ENCODE measurements at places on chromosomes 2 and 18.

GRCh38 chr18:24988253-24988840, 363.6 kb downstream of the ZNF521 start:
- no peak for DNase-seq

DNA sequence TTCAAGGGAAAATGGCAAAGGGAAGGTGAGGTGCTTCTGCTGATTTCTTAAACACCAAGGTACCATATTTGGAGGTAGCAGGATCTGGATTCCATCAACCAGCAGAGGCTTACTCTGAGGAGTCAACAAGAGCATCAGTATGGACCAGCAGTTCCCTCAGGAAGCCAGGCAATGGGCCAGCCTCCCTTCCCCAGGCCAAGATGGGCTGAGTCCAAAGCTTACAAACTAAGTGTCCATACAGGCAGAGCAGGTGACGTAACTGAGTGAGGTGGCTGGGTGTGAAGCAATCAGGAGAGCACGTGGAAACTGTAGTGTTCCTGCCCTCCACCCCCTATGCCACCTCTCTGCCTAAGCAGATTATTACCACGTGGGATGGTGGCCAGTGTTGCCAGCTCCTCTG, 134.2 kb upstream of the HNRNPA3 start:
- DNase-seq = peak; percentile 23

DNA sequence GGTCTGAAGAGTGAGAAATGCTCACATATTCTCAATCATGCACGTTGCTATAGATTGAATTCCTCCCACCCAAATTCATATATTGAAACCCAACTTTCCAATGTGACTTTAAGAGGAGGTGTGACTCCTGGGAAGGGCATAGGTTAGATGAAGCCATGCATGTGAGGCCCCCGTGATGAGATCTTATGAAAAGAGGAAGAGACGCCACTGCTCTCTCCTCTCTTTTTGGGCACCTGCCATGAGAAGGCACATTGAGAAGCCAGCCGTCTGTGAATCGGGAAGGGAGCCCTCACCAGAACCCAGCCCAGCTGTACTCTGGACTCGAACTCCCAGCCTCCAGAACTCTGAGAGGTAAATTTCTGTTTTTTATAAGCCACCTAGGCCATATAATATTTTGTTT, 842.6 kb upstream of the SALL3 start:
- no peak for DNase-seq

GRCh38 chr2:113886479-113887008, 3.3 kb upstream of the ACTR3 start:
- peak; percentile 80 for DNase-seq

GRCh38 chr2:1867141-1867540, 122.8 kb upstream of the PXDN start:
- no peak for DNase-seq

GRCh38 chr2:79512442-79513401, at the start of gene CTNNA2:
CTNNA2 (plus strand) TSS chr2:79513051.
- no peak for DNase-seq

- no peak for DNase-seq
These were observed 438.9 kb downstream of the PTPRM start for GRCh38 chr18:8005870-8006569.

DNA sequence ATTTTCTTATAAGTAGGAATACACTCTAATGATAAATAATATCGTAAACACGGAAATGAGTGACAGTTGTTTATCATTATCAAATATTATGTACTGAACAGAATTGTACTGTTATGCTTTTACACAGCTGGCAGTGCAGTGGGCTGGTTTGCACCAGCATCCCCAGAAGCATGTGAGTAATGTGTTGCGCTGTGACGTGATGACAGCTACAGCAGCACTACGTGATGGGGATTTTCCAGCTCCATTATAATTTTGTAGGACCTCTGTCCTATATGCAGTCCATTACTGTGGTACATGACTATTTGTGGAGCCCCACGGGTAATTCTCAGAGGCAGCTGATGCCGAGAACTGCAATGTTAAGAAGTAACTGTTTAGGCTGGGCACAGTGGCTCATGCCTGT, 77.3 kb upstream of the ATG16L1 start:
- DNase-seq = no peak

DNA sequence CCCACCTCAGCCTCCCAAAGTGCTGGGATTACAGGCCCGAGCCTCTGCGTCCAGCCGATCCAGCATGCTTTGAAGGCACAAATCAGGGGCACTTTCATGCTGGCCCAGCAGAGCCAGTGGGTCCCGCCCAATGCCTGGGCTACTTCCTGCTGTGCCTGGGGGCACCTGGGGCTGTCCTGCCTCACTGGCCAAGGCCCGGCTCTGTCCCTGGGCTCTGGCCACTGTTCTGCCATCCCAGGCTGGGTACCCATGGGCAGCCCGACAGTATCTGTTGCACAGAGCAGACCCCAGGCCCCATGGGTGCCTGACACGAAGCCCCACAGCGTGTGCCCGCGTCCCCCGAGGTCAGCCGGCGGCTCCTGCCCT, 6.8 kb upstream of the GAL3ST2 start:
- no peak for DNase-seq

- peak; percentile 18 for DNase-seq
These were observed 23.0 kb downstream of the ERMN start for GRCh38 chr2:157302492-157303099.

DNA sequence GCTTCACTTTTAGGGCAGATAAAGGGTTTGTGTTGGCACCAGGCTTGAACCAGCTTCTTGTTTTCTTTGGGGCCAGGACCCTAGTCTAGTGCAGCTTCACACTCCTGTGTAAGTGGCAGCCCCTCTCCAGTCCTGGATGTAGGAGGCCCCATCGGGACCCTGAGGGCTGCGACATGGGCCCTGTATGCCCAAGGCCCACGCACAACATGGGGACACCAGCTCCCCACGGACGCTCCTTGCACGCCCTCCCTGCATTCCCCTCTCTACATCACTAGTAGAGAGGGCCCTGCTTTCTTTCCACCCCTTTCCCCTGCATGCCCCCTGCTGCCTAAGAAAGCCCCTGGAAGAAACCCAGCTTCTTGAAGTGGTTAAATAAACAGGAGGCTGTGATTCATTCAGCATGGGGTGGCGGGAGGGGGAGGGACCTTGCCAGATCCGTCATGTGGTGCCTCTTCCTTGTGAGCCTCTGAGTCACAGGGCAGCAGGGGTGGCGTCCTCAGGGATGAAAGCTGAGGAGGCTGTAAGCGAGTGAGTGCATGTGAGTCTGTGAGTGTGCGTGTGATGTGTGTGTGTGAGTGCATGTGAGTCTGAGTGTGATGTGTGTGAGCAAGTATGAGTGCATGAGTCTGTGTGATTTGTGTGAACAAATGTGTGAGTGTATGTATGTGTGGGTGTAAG, 42.5 kb downstream of the COPS8 start:
- no peak for DNase-seq

GRCh38 chr18:44392933-44393332, 287.8 kb upstream of the SETBP1 start:
- DNase-seq = no peak

DNA sequence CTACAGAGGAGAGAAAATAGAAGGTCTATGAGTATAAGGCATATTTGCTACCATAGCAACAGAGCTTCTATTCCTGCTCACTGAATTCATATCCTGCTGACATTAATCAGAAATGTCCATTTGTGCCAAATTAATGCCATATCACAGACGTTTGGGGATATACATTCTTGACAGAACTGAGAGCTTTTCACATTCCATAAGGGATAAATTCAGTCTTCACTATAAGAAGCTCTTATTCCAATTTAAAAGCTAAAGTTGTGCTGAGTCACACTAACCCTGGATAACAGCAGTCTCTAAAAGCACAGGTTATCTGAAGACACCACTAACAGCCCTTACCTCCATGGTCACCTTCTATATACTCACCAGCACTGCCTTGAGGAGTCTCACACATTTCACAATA, 178.1 kb downstream of the RAB3GAP1 start:
- no peak for DNase-seq

- no peak for DNase-seq
These were observed 93.2 kb downstream of the CPO start for GRCh38 chr2:207032490-207032889.

DNA sequence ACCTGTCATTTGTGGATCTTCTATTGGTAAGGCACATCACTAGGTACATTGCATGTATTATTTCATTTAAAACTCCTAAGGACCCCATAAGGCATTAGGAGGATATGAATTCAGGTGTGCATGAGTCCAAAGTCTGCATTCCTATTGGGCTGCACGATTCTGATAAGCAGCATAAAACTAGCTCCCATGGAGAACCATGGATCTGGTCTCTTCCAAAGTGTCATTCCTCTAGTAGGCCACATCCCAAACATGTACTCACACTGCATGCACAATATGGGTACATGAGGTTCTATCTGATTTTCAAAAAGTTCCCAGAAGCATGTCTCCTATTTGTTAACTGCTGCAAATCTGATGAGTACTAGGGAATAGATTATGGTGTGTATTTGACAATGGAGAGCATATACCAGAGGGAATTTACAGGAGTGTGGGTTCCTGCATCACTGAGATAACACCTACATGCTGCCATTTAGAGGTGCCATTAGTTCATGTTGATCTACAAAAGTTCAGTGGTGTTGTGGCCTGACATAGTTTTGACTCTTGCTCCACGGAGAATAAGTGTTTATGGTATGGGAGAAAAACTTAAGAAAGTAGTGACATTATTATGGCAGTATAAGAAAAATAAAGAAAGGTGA, 11.3 kb downstream of the CYTIP start:
- DNase-seq = no peak

- DNase-seq = no peak
These were observed 183.0 kb downstream of the NYAP2 start for GRCh38 chr2:225582355-225583116.

DNA sequence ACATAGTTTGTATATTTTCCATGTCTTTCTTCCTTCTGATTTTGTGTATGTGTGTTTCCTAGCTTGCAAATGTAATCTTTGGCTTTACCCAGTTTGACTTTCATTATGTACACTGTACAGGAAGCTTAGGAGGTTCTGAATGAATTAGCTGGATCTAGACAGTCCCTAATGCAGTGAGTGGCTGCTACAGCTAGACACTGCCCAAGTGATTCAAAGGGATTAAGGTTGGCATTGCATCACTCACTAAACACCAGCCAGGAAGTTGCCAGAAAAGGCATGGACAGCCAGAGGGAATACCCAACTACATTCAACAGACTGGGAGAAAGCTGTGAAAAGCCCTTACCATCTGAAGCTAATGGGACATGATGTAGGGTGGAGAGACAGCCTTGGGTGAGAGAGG, 316.0 kb upstream of the MEX3C start:
- no peak for DNase-seq

- no peak for DNase-seq
These were observed 40.5 kb upstream of the IL1R1 start for GRCh38 chr2:102101849-102102635.

DNA sequence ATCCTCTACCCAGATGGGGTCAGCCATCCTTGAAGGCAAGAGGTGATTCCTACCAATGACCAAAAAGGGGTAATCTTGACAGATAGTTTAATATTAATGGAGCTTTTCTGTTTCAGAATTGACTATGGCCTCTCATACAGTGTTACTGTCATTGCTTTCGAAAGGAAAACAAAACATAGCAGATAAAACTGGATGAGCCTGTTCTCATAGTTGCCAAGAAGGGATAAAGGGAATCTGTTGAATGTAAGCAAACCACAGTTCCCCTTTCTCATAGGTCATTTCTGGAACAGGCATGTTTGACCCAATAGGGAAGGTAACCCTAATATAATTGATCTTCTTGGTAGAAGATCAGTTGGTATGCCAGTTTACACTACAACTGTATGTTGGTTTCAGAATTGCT, 1.6 kb downstream of the RAB27B start:
- no peak for DNase-seq

DNA sequence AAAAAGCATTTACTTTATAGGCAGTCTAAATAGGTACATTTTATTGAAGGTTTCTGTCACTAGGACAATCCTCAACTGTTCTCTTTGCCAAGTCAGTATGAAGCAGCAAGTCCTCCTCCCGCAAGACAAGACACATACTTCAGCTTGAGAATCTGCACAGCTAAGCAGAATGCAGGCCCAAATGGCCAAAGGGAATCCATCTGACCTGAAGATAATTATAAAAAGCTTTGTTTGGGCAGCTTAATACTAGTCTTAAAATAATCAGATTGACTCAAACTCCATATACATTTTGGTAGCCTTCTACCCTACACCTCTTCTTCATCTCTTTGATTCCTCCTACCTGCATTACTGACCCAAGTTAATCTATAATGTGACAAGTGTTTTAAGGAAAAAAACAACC, 1.8 kb downstream of the LANCL1 start:
- DNase-seq = no peak

GRCh38 chr18:27004056-27004829, 138.7 kb upstream of the AQP4 start:
- DNase-seq = no peak

DNA sequence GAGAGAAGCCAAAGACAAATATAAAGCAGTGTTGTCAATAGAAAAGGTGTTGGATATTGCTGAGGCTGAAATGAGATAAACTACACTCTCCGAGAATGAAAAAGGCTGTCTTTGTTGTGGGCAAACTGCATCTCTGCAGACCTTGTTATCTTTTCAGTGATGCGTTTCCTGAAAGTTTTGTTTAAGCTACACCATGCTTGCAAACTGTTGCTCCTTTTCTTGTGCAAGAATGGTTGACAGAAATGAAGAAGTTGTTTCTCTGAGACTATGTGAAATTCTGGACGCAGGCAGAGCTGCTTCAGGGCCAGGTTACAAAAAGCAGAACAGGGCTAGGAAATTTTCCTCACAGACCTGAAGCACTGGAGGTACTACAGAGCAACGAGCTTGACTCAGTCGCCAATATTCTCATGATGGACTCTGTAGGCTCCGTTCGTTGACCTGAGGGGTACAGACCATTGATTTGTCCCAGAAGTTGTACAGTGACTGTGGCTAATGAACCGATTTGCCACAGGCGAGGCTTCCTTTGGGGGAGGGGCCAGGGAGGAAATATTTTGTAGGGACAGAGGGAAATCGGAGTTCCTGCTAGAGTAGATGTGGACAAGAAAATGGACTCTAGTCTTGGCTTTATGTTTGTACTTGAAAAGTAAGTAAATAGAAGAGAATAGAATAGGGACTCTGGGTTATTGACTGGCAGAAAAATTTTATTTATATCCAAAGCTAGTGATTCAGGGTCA, 3.5 kb upstream of the ATL2 start:
- peak; percentile 90 for DNase-seq

DNA sequence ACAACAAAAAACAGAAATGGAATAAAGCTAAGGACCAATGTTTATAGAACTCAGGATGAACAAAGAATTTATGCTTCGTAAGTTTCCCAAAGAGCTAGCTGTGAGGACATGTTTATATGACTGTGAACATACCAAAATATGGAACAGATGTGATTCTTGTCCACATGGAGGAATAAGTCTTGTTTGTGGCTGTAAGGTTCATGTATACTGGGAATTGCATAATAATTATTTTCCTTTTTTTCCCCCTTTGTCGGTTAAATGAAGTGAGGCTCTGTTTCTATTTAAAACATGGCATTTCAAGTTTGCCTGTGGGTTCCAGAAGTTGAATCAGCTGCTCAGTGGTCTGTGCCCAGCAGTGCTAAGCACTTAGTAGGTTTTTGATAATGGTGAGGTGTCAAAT, 108.1 kb downstream of the FHOD3 start:
- no peak for DNase-seq

GRCh38 chr18:79496978-79497637, 101.4 kb downstream of the NFATC1 start:
- no peak for DNase-seq
